ENCODE measurements at places on chromosomes 2 and 18.

GRCh38 chr2:203021991-203022390, 7.3 kb downstream of the NBEAL1 start:
- DNase-seq: no peak

GRCh38 chr18:13416208-13416607, 197.6 kb downstream of the LDLRAD4 start:
- DNase-seq: no peak

- no peak for DNase-seq
These were observed 12.6 kb downstream of the EVA1A start for GRCh38 chr2:75548036-75548573.

DNA sequence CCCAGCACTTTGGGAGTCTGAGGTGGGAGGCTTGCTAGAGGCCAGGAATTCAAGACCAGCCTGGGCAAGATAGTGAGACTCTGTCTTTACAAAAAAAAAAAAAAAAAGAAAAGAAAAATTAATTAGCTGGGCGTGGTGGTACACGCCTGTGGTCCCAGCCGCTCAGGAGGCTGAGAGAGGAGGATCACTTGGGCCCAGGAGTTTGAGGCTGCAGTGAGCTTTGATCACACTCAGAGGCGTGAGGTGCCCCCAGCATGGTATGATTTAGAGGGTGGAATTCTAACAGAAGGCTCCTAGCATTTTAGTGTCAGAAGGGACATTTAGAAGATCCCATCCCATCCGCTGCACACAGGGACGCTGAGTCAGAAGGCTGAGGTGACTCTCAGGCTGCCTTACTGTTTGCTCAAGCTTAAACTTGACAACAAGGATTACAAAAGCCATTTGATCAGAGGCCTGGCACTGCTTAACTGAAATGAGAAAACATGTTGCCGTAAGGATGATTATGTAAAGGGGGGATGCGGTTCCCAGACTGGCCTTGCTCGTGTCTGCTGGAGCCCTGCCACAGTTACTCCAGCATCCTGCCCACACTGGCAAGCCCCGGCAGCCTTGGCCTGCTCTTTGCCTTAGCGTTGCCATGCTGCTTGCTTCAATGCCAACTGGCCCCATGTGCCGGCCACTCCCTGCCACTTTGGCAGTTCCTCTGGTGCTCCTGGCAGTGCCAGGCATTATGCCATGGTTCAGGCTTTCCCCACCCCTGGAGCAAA, 45.6 kb upstream of the SLC1A4 start:
- DNase-seq: no peak

DNA sequence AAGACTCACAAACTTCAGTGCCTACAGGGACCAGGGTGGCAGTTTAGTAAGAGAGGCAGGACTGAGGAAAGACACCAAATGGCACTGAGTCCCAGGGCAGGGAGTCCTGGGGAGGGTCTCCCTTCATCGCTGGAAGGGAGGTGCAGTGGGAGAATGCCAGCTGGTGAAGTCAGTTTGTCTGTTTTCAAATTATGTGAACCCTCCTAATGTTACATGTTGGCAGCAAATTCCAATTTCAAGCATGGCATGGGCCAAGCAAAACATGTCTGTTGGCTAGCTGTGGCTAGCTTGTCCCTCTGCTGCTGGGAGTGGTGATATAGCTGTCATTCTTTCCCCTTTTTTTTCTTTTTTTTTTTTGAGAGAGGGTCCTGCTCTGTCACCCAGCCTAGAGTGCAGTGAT, 55.9 kb upstream of the HAAO start:
- DNase-seq: no peak

GRCh38 chr18:64807560-64807959, 658.7 kb upstream of the LINC00305 start:
- DNase-seq: no peak

- DNase-seq: no peak
These were observed 17.6 kb downstream of the MYL12B start for GRCh38 chr18:3279201-3280185.

DNA sequence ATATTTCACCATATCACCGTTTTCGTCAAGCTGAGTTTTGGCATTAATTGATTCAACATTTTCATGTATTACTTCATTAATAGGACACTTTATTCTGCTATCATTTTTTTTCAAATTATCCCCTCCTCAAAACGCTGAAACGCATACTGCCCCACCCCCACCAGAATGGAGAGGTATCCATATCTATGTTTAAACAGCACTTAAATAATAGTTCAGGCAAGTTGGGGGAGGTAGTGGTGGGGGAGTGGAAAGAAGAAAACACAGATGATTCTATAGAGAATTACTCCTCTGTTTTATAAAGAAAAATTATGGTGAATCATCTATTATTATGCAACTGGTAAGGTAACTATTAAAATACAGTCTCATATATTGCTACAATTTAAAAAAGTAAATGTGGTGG, 314.4 kb upstream of the ZEB2 start:
- no peak for DNase-seq

DNA sequence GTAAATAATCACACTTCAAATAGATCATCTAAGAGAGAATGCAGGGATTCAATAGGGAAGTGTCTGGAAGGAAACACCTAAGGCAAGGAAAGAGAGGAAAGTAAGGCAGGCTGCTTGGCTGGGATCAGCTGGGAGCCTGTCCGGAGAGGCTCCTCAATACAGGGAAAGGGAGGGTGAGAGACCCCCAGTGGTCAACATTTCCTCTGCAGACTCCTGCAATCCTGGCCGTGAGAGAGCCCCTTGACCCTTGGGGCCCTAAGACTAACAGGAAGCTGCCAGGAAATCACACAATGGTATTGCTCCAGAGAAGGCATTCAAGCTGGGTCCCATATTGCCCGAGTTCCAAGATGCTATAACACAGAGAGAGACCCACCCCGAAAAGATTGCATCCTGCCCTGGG, 549.4 kb downstream of the NYAP2 start:
- no peak for DNase-seq

- DNase-seq: no peak
These were observed 46.6 kb upstream of the CTLA4 start for GRCh38 chr2:203820969-203821368.

GRCh38 chr2:164178835-164179465, 442.3 kb downstream of the GRB14 start:
- no peak for DNase-seq

- DNase-seq: no peak
These were observed 131.4 kb downstream of the ZNF236 start for GRCh38 chr18:76953583-76954233.

DNA sequence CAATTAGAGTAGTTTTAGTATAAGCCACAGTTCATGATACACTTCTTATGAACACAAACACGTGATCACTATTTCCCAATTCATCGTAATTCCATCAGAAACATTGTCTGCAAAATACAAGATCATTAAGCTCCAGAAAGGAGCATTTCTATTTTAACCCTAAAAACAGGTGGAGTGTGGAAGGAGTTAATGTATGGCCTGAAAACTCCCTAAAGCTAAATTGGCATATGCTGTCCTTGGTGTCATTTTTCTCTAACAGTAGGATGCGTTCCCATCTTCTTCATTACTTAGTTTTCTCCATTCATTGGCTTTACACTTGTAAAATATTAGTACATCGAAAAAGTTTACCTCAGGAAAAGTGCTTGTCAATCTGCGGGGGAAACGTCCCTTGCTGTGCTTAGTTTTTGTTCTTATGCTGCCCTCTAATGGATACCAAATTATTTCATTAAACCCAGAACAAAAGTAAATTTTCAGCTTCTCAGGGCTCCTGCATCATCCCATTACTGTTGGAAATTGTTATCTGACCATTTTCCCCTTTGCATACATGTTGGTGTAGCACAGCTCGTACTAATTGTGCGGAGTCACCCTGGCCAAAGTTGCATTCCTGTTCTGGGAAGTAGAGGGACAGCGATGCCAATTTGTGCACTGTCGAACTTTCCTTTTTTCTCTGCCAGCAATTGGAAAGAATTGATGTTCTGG, 153.4 kb downstream of the GPD2 start:
- DNase-seq: no peak

GRCh38 chr2:153543635-153544071, 65.1 kb upstream of the RPRM start:
- DNase-seq: no peak

GRCh38 chr18:26865557-26865956, at the start of gene AQP4:
TSS of gene AQP4 (minus strand) at chr18:26865707. CDS start at chr18:26865689, 18 bp downstream.
- no peak for DNase-seq

DNA sequence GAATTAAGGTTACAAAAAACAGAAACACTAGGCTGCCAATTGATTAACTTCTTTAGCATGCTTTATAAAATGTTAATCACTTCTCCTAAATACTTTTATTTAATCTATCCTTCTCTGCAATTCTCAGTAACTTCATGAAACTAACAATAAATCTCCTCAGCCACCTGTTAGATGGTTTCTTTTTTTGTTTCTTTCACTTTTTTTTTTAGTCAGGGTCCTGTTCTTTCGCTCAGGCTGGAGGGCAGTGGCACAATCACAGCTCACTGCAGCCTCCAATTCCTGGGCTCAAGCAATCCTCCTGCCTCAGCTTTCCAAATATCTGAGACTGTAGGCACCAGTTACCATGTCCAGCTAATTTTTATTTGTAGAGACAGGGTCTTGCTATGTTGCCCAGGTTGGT, 213.4 kb upstream of the STK17B start:
- no peak for DNase-seq

GRCh38 chr18:11752116-11752911, 63.2 kb downstream of the GNAL start:
- no peak for DNase-seq

DNA sequence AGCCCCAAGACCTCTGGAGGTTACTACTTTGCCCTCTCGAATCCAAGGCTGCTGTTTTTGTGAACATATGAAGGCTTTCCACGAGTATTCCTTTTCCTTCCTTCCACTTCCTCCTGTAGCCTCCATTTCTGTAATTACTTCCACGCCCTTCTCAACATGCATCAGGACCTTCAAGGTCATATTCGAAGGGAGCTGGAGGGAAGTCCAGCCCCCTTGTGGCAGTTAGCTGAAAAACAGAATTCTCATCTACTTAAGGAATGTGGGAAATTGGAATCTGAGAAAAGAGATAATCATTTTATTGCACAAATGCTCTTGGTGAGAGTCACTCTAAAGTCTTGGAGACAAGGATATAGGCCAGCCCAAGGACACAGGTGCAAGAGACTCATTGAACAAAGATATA, 1000.2 kb downstream of the TDRD15 start:
- DNase-seq: no peak

GRCh38 chr2:18047896-18048657, 169.6 kb downstream of the KCNS3 start:
- no peak for DNase-seq

DNA sequence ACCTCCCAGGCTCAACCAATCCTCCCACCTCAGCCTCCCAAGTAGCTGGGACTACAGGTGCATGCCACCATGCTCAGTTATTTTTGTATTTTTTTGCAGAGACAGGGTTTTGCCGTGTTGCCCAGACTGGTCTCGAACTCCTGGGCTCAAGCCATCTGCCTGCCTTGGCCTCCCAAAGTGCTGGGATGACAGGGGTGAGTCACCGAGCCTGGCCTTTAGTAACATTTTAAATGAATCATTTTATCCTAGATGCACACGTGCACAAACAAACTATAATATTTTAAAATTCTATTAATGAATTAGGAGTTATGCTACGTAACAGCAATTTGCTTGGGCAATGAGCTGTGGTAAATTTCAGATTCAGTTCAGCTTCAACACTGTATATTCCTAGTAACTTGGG, 862.5 kb upstream of the ID2 start:
- no peak for DNase-seq

- DNase-seq: no peak
These were observed 86.6 kb downstream of the WDSUB1 start for GRCh38 chr2:159199761-159200465.

GRCh38 chr2:144496092-144496976, 23.6 kb downstream of the ZEB2 start:
- DNase-seq: no peak

- no peak for DNase-seq
These were observed 76.5 kb downstream of the LPIN1 start for GRCh38 chr2:11822746-11823451.

DNA sequence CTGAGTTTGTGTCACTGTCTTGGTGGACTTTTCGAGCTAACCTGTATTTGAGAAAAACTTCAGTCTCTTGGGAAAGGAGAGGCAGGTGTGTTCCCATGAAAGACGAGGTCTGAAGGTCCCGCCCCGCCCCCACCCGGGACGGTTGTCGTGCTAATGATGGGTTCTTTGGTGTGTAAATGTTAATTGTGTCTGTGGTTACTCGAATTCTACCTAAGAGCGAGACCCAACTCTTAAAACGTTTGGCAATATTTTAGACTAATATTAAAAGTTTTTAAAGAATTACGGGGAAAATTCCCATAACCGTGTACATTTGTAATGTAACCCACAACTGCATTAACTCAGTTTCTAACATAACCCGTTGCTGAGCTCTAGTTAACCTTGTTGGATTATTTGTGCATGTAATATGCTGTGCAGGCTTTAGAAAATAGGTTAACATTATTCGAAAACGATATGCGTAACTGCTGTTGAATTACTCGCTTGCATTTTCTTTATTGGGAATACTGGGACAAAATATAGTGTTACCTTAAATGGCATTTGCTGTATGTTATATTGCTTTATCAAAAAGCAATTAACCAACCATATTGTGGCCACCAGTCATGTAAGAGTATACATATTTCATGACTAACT, 833 bp downstream of the EPB41L5 start:
- DNase-seq: no peak

- no peak for DNase-seq
These were observed 130.6 kb downstream of the TDRD15 start for GRCh38 chr2:21254170-21254965.

DNA sequence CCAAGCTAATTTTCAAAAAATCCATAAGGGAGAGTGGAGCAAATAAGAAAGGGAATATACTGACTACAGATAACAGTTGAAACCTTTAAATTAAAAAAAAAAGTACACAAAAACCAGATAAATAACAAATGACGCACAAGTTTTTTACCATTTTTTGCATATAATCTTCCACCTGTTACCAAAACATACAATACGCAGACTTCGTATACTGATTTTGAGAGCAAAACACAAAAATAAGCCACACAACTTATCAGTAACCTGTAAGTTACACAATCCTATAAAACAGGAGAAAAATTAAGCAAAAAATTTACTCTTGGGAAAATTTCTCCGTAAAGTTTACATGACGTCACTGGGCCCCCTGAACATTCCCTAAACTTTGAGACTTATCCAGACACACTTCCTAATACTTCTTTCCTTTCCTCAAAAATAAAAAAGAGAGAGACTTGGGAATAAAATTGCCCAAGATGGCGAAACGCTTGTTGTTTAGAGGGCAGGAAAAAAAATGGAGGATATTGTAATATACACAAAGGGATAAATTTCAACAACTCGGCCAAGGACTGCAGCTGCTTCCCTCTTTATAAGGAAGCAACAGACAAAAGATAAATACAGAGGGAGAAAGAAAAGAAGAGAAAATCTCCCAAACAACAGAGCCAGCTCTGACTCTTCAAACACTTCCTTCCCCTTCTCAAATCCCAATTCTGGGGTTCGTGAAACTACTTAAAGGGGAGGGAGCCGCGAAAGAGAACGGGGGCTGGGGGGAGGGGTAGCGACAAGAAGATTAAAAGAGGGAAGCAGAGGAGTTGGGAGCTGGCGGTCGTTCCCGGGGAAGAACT, 1.6 kb downstream of the BAZ2B start:
- DNase-seq: no peak

GRCh38 chr18:54480616-54481015, 110.4 kb upstream of the DYNAP start:
- no peak for DNase-seq

- no peak for DNase-seq
These were observed 1011.8 kb upstream of the CDH2 start for GRCh38 chr18:29188760-29189159.

- no peak for DNase-seq
These were observed 199.4 kb downstream of the ALPK2 start for GRCh38 chr18:58429442-58429841.

Measured in activated CD4-positive, CD25-positive, alpha-beta regulatory T cell (primary cell).